T-helper 2 cell (primary cell): ENCODE measurements at places on chromosomes 1 and 21.

DNA sequence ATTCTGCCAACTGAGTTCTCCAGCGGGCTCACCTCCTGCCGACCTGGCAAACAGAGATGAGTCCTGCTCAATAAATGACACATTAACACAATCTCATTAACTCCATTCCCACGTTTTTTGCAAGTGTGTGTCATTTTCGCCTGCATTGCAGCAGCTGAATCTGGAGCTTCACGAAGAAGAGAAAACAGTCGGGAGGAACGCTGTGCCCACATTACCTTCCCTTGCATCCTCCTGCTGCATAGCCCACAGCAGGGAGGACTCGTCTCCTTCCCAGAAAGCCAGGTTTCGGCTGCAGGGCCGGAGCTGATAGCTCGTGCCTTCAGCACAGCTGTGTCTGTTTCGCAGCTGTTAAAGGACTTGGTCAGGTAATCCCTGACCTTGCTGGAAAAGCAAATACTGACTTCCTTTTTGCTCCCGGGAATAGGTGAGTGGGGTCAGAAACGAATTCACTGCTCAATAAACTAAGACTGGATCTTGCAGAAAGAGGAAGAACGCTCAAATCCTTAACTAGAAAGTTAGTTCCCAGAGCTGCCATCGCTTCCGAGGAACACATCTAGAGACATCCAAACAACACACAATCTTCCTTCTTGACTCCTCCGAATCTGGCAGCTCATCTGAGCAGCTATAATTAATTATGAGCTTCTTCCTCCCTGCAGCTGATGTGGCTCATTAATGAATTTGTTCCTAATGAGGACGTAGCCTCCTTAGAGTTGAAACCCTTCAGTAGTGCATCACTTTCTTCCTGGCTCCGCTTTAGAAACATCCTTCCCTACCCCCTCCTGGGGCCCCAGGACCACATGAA lies 33.0 kb downstream of the KANK4 start:
- no peak for DNase-seq

- DNase-seq: no peak
These were observed 1.9 kb downstream of the S100A11 start for GRCh38 chr1:152034654-152035538.

DNA sequence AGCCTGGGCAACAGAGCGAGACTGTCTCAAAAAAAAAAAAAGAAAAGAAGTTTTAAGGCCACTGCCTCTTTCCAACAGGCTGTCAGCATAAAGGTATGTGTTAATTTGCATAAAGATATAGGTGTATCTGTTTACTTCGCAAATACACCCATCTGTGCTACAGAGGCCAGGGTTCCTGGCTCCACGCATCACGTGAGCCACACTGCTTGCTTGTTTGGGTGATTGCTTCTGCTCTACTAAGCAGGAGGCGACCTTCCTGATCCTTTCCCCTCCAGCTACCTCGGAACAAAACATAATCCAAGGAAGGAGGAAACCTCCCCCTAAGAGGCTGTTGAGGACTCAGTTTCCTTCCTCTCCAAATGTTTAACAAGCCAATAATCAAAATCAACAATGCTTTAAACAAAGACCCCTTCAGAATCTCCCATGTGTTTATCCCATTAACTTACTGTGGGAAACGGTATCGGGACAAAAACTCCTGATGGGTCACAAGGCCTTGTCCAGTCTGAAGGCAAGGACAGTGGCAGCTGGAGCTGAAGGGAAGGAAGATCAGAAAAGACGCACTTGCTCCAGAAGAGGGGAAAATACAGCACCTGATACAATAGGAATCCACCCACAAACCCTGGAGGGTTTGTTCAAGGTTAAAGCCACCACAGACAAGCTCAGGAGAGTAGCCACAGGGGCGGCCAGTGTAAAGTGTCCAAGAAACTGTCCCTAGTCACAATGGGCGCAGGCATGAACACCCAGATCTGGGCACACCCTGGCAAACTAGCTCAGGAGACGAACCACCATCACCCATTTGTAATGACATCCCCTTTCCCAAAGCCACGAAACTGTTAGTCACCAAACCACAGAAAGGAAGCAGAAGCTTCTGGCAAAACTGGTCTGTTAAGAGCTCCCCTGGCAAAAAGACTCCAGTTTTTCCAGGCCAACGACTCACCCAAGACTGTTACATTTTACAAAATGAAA lies 17.2 kb downstream of the CTNNBIP1 start:
- no peak for DNase-seq

- no peak for DNase-seq
These were observed 112.1 kb downstream of the HMGB4 start for GRCh38 chr1:33975961-33976360.

GRCh38 chr1:106571109-106571508 lies 485.4 kb upstream of the PRMT6 start:
- no peak for DNase-seq
